NCI-H446 (cell line): ENCODE measurements at places on chromosomes 3 and 15.
A peak's percentile ranks its signal among the peaks of the same experiment; 100 is the strongest.

GRCh38 chr3:165404357-165405027 lies 208.3 kb upstream of the SLITRK3 start:
- no peak for DNase-seq

DNA sequence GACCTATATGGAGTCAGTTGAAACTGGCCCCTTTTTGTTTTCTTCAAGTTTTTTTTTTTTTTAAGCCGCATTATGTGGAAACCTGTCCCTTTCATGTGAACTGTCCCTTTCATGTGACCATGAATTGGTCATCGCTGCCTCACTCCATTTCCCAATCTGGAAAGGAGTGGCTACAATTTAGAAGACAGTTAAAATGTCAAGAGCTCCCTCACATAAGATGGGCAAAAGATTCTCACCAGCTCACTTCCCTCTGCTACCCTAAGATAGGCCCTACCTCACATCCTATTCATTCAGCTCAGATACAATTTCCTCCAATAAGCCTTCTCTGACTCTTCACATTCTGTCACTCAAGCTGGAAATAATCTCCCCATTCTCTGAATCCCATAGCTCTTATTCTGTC lies 111.3 kb upstream of the BCL6 start:
- no peak for DNase-seq

DNA sequence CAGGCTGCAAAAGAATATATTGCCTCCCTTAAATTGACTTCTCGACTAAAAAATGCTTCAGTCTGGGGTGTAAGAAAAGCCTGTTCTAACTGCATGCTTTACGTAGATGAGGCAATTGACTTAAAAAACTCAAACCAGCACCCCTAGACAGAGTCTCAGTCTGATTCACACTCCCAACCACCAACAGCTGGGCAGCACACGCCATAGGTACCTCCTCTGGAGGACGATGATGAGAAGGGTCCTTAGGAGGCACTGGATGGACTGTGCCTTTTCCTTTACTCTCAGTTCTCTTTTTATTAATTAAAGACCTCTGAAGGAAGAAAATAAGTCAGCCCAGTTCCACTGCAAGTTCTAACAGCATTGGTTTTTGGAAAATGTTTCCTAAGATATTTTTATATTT lies 175.0 kb downstream of the PDZRN3 start:
- no peak for DNase-seq

DNA sequence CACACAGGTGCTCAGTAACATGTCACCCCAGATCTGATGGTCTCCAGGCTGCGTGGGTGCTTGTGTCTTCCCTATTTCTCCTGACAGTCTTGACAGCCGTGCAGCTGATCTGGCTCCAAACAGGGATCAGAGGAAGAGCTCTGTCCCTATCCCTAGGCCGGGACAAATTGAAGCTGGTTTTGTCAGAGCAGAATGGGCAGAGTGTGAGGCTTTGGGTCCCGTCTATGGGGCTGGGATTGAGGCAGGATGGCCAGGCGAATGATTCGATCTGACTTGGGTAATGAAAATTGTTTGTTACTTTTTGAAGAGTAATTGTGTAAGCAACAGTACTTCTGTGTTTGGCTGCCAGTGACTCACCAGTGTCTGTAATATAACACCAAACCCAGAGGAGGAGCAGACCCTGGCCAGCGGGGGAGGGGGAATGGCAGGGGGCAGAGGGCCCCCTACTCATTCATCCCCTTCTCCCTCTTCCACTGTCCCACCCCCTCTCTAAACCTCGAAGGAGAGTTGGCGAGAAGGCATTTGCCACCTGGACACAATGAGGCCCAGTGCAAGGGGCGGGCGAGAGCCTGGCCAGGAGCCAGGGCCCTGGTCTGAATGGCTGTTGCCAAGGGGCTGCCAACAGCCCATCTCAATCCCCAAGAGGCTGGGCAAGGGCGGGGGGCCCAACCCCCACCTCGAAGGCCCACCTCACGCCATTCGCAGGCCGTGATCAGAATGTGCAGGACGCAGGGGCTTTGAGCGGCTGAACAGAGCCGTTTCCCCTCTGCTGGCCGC lies 4.9 kb upstream of the MAGEF1 start:
- no peak for DNase-seq

- DNase-seq, result no peak
Observed at GRCh38 chr3:150359381-150359780, 48.7 kb upstream of the TSC22D2 start.

GRCh38 chr15:45150481-45150880 lies 20.7 kb downstream of the DUOX1 start:
- DNase-seq, result no peak

DNA sequence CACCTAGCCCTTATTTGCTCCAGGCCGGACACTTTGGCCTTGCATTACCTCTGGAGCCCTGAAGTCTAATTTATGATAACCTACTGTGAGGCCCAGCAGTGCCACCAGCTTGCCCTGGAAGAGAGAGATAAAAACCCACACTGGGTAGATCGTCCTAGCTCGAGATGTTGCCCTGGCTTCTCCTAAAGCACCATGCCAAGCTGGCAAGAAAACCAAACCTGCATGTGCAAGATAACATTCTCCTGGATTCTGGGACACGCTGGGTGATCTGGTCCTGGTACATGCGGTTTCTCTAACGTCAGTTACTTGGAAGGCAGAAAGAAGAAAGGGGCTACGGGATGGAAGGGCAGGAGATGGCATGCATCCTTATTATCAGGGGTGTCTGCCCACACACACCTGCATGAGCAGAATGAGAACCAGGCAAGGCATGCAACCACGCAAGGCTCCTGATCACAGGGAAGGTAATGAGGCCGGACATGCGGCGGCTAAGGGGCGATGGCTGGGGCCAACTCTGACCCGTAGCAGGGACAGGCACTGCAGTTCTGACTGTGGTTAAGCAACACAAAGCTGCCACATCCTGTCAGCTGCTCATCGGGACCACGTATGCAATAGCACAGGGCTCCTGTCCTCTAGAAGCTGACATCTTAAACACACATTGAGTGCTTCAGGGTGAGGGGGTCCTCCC lies 73.0 kb downstream of the OXNAD1 start:
- no peak for DNase-seq

- DNase-seq, result no peak
Observed at GRCh38 chr3:145754605-145755289, 406.2 kb downstream of the PLOD2 start.

DNA sequence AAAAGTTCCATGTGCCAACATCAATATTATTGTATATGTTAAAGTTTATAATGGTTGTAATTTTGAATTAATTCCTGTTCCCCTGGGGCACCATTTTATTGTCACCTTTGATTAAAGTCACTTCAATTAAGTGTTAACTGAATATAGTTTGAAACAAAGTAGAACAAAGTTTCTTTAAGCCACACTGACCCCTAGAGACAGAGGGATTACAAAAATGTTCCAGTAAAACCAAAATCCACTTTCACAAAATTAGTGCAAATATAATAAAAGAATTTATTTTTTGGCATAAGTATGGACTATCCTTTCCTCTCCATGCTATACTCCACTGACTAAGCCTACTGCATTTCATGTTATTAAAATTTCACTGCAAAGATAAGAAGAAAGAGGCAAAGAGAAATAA lies 123.9 kb downstream of the ZMAT3 start:
- DNase-seq, result peak; percentile 31

DNA sequence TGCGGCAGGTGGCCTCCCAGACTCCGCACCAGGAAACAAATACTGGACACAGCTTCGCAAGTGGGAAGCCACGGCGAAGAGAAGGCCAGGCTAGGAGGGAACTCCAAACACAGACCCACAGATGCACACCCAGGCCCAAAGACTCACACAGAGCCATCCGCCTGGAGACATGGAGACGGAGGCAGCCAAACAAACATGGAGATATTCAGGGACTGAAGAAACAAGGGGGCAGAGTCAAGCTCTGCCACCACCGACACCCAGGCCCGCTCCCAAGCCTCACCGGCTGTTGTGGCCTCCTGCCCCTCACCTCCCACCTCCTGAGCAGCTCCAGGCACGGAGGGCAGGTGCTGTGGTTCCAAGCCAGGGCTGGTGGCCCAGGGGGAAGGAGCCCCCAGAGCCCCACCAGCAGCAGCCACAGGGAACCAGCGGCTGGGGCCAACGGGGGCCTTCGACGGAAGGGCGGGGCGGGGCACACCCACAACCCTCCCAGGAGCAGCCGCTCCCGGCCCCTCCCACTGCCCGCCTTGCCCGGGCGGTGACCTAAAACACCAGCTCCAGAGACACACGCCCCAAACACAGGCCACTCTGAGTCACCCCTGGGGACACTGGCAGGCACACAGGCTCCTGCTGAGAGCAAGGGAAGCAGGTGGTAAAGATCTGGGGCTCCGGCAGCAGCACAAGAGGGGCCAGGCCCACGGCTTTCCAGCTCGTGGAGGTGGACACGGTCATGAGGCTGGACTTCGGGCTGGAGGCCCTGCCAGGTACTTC lies 31.9 kb downstream of the TNK2 start:
- no peak for DNase-seq

- no peak for DNase-seq
Observed at GRCh38 chr3:125083776-125084175, 28.0 kb upstream of the HEG1 start.

DNA sequence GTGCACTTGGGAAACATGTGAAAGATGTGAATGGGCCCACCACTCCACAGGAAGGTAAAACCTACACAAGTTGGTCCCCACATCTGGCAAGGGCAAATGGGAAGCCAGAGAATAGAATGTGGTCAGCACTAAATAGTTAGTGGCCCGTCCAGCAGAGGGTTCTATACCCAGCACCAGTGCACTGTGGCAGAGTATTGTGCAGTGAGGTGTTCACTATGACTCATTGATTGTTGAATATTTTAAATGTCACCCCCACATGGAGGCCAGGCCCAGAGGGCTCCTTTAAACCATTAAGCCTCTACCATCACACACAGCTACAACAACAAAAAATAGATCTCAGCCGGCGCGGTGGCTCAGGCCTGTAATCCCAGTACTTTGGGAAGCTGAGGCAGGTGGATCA lies 11.7 kb downstream of the FRMD5 start:
- no peak for DNase-seq

GRCh38 chr3:58603606-58604005 lies 26.4 kb upstream of the FAM107A start:
- no peak for DNase-seq

- no peak for DNase-seq
Observed at GRCh38 chr15:60081976-60082375, 77.9 kb downstream of the FOXB1 start.

DNA sequence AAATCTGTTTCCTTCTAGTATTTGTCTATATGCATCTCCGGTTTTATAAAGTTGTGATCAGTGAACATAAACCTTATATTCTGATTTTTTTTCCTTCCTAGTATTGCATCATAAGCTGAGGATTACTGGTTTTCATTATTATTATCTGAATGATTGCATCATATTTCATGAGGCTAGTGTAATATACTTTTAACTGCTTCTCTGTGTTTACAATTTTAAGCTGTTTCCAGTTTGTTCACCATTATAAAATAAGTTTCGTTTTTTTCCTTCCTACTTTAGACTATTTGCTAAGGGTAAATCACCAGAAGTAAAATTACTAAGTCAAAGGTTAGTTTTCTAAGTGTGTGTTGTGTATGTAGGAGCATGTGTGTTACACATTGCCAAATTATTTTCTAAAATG lies 20.2 kb downstream of the SEMA6D start:
- DNase-seq, result no peak

DNA sequence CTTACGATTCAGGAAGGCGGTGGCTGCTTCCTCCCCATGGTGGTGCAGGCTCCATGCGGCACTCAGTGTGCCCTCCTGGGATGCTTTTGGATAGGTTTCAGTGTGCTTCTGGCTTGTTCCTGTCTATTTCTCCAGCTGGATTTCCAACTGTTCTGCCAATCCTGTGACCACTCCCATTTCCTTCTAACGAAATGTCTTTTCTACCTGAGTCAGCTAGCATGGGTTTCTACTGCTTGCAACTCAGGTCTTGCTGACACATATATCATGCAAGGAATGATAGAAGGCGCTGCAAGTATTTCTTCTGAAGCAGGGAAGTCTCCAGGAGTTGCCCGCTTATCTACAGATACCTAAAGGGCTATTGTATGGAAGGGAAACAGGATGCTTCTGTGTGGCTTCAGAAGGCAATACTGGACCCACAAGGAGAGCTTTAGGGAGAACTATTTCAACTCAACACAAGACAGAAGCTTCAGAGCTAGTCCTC lies 244.4 kb downstream of the OPA1 start:
- DNase-seq, result no peak

GRCh38 chr3:190169243-190169642 lies 48.5 kb upstream of the P3H2 start:
- no peak for DNase-seq

- DNase-seq, result no peak
Observed at GRCh38 chr3:132285620-132285945, 31.6 kb upstream of the ACP3 start.

DNA sequence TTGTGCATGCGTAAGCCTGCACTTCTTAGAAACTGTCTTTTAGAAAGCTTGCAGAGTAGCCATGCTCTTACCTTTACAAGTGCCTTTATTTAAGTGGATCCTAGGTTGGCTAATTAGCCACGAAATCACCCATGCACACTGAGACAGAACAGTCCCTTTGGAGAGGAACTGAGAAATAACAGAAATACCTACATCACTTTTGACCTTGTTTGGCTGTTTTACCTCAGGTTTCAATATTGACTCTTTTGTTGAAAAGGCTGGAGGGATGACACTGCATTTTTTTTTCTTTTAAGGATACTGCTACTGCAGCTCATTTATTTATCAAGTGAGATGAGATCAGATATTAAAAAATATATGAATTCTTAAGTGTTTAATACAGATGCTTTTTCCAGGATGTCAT lies 155.6 kb upstream of the GOLIM4 start:
- DNase-seq, result no peak

DNA sequence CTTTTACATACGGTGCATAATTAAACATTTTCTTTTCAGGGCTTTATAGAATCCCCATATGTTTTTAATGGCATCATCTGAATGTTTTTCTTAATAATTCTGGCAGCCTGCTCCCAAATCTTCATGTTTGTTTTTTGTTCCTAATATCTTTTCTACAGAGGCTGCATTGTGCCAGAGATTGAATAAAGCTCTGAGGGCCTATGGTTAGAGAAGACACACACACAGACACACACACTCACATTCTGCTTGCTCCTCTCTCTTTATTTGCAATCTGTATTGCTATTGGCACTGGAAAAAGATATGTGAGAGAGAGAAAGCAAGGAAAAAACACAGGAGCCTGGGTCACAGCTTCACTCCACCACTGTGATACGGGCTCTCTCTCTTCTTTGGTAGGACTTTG lies 136.0 kb downstream of the MECOM start:
- DNase-seq, result no peak

GRCh38 chr3:15040844-15041243 lies 24.3 kb downstream of the MRPS25 start:
- DNase-seq, result no peak

GRCh38 chr15:68353421-68354135 lies 76.0 kb downstream of the FEM1B start:
- no peak for DNase-seq

- no peak for DNase-seq
Observed at GRCh38 chr3:183553334-183554026, 2.0 kb downstream of the KLHL6 start.

- no peak for DNase-seq
Observed at GRCh38 chr3:67635257-67635656, 19.2 kb downstream of the SUCLG2 start.

GRCh38 chr3:182979674-182980191 lies 605 bp downstream of the DCUN1D1 start:
- DNase-seq, result peak; percentile 25
